CD4-positive, alpha-beta memory T cell (primary cell): ENCODE measurements at places on chromosomes 6 and 20. TPM values are rescaled to one million over a fixed set of nuclear protein-coding genes. Genes with fewer than 3 reads are reported as not detected.

Gene MDFI
- polyA plus RNA-seq: not detected

Gene MAS1
- not detected for polyA plus RNA-seq

- DNase-seq: no peak
Observed at GRCh38 chr6:166351715-166352285, 9.5 kb upstream of the SFT2D1 start.

- DNase-seq: no peak
Observed at GRCh38 chr6:144171406-144171805, 21.1 kb downstream of the STX11 start.

GRCh38 chr6:31663126-31663960 is 1.5 kb downstream of the GPANK1 start:
- no peak for DNase-seq

DNA sequence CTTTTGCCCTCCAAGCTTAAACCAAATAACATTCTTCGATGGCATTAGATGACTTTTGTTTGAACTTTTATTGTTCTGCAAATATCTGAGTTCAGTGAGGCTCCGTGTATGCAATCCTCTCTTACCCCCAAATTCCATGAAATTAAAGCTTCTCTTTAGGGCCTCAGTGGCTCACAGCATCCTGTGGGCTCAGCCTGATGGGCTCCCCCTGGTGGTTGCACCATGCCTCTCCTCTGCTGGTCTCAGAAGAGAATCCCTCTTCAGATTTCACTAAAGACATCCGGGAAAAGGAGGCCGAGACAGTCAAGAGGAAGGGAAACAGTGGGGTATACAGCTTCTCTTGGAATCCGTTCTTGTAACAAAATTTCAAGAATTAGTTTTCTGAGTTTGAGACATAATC is 331.6 kb upstream of the NT5E start:
- no peak for DNase-seq
